Stimulated activated CD8-positive, alpha-beta memory T cell treated with anti-CD3 and anti-CD28 coated beads, Interleukin-7, amount 100 ng/mL, for 4 hours (primary cell): ENCODE measurements at places on chromosomes 4 and X.

DNA sequence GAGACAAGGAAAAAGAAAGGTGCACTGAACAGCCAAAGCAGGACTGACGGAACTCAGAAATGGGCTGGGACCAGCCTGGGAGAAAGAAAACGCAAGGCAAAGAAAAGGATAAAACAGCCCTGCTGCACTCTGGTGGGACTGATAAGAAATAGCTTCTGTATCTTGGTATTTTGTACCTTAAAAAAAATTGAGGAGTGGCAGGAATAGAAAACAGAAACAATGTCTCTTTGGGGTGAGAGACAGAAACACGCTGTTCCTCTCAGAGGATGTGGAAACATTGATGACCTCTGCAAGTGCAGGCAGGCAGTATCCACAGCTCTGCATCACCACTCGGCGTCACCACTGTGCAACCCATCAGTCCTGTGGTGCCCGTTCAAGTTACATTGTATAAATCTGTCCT is 152.5 kb upstream of the SPRY1 start:
- DNase-seq: no peak

- no peak for DNase-seq
Observed at GRCh38 chrX:129653971-129654651, 645 bp downstream of the APLN start.

DNA sequence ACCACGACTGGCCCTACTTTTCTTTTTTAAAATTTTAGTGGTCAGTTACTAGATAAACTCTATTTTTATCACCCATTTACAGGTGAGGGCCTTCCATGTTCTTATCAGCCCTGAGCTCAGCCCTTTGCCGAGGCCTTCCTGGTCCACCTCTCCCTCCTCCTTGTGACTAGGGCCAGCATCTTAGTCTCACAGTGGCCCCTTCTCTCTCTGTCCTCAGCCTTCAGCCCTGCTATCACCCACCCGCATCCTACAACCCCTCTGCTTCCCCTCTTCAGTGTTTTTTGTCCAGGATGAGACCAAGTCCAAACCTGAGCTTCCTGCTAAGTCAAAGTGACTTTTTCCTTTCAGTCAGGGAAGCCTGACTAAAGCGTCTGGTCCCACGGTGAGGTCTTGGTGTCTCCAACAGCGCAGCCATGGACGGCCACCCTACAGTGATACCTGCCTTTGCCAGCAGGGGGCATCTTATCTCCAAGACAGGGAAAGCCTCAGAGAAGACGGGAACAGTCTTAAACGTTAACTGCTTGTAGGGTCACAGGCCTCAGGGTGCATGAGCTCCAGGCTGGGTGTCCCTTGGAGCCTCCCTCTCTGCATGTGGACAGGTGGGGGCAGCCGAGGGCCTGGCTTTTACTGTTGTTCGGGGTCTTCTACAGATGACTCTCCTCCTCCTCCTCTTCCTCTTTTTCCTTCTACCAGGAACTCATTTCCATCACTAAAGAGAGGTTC is 11.7 kb upstream of the GAGE10 start:
- peak; percentile 28 for DNase-seq

- no peak for DNase-seq
Observed at GRCh38 chr4:61070269-61070668, 129.9 kb upstream of the ADGRL3 start.

GRCh38 chr4:47736555-47736954 is 101.3 kb downstream of the CORIN start:
- no peak for DNase-seq

- DNase-seq: no peak
Observed at GRCh38 chr4:87574996-87575395, 33.3 kb upstream of the DSPP start.

DNA sequence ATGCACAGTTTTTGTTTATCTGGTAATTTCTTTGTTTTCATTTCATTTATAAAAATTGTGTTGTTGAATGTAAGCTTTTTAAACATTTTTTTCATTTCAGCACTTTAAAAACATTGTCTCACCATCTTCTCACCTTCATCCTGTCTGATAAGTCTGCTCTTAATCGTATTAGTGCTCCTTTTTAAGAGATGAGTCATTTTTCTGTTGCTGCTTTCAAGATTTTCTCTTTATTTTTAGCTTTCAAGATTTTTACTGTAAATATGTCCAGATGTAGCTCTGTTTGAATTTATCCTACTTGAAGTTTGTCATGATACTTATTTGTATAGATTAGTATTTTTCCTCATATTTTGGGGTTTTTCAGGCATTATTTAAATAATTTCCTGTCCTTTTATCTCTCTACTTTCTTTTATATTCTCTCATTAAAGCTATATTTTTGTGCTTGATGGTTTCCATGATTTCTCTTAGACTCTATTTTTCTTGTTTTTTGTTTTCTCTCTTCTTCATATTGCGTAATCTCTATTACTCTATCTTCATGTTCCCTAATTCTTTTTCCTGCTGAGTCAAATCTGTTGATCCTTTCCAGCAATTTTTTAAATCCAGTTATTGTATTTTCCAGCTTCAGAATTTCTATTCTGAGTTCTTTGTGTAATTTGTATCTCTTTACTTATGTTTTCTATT is 1400.4 kb upstream of the PCDH7 start:
- DNase-seq: no peak

GRCh38 chr4:83174844-83175414 is 60.4 kb upstream of the PLAC8 start:
- no peak for DNase-seq

- DNase-seq: no peak
Observed at GRCh38 chrX:21806691-21807090, 32.7 kb upstream of the MBTPS2 start.

DNA sequence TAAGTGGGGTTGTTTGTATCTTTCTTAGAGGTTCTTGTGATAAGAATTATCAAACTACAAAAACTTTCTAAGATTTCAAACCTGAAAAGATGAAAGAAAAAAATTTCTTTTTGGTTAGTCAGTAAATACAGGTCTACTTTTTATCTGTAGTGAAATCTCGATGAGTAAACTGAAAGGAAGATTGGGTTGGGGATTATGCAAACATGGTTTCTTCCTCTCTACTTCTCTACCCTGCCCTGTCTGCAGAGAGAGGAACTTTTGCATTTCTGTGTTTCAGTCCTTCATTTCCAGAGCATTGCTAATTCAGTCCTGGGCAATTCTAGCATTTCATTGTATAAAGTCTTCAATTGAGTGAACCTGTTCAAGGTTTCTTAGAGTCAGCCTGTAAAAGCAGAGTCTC is 51.6 kb upstream of the IL2 start:
- no peak for DNase-seq

DNA sequence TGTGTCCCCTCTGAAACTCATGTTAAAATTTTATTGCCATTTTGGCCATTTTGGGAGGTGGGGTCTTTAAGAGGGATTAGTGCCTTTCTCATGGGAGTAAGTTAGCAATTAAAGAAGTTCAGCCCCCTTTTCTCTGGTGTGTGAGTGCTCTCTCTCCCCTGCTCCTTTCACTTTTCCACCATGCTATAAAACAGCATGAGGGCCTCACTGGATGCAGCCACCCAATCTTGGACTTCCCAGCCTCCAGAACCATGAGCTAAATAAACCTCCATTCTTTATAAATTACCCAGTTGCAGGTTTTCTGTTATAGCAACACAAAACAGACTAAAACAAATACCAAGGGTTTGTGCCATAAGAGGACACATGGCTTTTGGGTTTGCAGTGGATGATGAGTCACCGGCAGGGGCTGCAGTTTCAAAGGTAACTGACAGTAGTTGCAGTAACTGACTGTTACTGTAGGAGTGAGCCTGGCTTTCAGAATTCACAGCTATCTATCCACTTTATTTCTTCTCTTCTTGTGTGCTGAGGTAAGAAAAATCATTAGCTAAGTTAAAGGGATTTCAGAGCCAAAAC is 121.5 kb downstream of the PPEF1 start:
- no peak for DNase-seq

- DNase-seq: peak; percentile 20
Observed at GRCh38 chrX:40266490-40267333, 169.0 kb upstream of the BCOR start.

- no peak for DNase-seq
Observed at GRCh38 chrX:115521741-115522140, 39.2 kb upstream of the PLS3 start.

DNA sequence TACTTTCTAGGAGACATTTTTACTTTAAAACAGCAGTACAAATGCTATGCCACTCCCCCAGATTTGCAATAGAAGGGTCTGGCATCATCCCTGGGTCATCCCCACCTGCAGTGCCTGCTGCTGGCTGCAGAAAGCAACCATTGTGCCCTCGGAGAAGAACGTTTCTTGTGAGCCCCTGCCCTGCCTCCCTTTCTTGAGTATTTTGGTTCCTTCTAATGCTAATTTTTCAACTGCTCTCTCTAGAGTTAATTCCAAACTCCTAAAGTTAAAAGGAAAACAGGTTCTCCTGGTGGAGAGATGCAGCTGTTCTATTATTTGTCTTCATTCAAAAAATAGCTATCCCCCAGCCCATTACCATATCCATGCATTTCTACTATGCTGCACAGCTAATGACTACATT is 107.1 kb downstream of the IDS start:
- DNase-seq: no peak

DNA sequence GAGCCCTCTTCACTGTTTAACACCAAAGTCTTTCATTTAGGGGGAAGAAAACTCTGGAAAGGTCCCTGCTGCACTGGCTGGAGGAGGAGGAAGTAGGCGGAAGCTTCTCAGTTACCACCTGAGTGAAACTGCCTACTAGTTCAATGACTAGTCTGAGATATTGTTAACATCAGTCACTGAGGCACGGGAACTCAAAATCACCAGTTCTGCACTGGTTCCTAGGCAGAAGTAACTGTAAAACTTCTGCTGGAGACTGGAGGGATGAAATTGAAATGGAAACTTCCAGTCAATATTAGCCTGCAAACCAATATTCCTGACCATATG is 178.3 kb downstream of the SNCA start:
- DNase-seq: no peak

DNA sequence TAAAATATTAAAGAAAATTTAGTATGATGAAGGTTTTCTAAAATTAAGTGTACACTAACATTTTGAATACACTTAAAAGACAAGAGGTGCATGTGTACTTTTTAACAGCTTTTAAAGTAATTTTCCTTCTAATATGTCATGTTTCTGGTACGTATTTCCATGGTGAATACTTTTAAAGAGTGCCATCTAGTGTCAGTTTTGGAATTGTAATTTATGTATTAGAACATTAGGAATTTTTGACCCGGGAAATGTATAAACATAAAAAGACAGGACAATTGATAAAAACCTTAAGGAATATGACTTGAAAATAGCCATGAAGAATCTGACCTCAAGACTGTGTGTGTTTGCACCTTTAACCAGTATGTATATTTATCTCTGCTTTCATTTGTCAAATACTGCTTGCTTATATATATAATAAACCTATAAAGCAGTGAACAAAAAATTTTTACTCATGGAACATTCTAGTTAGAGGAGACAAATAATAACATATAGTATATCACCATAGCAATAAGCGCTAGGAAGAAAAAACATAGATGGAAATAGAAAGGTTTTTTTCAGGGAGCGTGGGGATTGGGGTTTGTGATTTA is 7.2 kb downstream of the GSTCD start:
- no peak for DNase-seq

GRCh38 chrX:131187206-131187605 is 101.9 kb downstream of the IGSF1 start:
- no peak for DNase-seq

- DNase-seq: no peak
Observed at GRCh38 chr4:2079006-2079405, 19.9 kb downstream of the NAT8L start.

DNA sequence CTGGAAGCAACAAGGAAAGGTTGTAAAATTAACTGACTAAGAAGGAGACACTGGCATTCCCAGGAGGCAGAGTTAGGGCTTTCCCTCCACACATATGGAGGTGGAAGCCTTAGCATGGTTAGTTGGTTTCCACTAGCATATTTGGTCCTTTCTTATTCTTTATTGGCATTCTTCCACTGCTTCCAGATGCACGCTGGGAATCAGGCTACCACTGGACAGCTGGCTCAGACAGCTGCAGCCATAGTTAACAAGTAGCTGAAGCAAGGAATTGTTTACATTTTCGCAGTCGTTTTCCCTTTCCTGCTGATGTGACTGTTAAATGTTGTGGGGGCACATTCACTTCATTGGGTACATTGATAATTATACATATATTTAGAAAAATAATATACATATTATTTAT is 169.2 kb downstream of the GRIA2 start:
- DNase-seq: no peak

- no peak for DNase-seq
Observed at GRCh38 chr4:27059446-27059845, 198.8 kb downstream of the STIM2 start.

- DNase-seq: no peak
Observed at GRCh38 chr4:78058591-78059523, 1.7 kb downstream of the FRAS1 start.

DNA sequence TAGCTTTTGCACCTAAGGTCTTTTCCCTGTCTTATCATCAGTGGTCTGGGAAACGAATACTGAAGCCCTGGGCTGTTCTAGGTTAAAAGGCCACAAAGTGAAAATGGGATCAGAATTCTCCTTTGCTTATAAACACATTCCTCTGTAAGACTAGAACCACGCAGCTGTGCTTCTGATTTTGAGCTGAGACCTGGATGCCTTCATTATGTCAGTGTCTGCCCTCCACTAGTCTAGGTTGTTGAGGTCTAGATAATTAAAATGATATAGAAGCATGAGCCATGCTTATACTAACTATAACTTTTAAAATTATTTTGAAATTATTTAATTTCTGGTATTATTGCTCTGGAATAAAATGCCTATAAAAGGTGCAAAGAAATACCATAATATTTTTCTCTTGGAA is 403.9 kb downstream of the ADGRL3 start:
- DNase-seq: no peak

GRCh38 chrX:117376460-117376859 is 740.1 kb downstream of the KLHL13 start:
- no peak for DNase-seq

DNA sequence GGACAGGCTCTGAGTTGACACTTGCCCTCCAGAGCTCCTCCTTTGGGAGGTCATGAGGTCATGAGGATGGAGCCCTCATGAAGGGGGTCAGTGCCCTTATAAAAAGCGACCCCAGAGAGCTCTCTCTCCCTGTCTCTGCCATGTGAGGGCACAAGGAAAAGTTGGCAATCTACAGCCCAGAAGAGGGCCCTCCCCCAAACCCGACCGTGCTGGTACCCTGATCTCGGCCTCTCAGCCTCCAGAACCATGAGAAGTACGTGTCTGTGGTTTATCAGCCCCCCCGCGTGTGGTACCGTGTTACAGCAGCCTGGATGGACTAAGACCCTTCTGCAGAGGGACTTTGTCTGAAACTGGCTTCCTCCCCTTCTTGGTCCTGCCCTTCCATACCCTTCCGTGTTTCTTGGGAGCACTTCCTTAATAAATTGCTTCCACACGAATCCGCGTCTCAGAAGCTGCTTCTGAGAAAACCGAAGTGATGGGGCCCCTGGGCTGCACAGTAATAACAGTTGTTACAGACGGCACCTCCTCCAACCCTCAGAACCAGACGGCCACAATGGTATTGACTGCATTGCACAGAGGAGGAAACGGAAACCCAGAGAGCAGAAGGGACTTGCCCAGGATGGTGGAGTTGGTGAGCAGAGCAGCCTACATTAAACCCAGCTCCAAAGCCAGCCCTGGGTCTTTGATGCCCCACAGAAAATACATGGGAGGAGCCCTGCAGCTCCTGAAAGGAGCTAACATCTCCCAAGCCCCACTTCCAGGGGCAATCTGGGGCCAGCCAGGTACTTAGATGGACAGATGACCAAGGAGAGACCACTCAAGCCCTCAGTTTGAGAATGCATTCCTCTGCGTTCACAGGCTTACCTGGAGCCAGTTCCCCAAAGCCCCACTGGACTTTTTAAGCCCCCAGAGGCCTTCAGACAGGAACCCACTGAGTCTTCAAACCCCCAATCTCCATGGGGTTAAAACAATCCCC is 242.7 kb downstream of the BCOR start:
- DNase-seq: peak; percentile 70
